Femur (tissue), 1 donor: ENCODE measurements at places on chromosomes 16 and 17.
A peak's percentile ranks its signal among the peaks of the same experiment; 100 is the strongest.

- DNase-seq = no peak
Measured at GRCh38 chr16:4213737-4214136, 28.1 kb downstream of the SRL start.

GRCh38 chr16:78816499-78817195 lies 717.2 kb downstream of the WWOX start:
- peak; percentile 71 for DNase-seq

DNA sequence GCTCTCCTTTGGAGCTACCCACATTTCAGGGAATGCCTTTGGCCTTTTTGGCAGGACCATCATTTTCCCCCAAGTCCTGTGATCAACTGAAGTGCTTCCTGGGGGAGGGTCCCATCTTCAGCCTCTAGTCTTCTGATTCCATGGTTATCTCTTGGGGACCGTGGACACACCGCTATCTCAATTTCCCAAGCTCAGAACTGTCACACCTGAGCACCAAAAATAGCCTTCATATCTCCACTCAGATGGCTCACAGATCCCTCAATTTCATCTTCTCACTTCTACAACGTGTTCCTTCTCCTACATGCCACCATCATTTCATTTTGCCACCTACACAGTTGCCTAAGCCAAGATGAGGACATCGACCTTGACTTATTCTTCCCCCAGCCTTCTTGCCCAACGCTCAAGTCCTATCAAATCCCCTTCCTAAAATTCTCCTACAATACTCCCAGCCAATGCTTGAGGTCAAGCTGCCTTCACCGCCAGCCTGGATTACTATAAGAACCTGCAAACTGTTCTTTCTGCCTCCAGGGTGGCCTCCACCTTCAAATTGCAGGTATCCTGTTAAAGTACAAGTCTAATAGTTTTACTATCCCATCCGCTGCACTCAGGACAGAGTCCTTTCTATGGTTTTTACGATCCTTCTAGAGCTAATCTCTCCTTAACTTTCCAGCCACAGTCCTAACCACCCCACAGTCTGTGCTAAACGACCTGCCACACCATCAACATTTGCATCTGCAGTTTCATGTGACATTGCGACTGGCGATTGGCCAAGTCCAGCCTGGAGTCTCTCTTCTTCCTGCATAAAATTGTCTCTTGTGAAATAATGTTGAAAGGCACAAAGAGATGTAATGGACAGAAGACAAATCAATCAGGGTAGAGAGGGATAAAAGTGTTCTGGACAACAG lies 6.2 kb downstream of the ATP6V0D1 start:
- no peak for DNase-seq

DNA sequence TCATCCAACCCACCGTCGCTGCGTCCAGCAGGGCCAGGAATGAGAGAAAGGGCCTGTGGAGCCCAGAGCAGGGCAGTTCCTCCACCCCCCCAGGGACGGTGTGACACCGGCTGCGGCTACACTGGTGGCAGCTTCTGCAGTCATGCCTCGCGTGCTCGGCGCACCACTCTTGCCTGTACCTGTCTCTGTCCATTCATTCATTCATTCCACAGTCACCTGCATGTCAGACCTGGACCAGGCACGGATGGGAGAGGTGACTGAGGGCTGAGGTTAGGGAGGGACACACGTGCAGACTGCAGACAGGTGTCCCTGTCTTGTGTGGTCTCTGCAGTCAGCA lies 27.3 kb downstream of the ENDOV start:
- no peak for DNase-seq

DNA sequence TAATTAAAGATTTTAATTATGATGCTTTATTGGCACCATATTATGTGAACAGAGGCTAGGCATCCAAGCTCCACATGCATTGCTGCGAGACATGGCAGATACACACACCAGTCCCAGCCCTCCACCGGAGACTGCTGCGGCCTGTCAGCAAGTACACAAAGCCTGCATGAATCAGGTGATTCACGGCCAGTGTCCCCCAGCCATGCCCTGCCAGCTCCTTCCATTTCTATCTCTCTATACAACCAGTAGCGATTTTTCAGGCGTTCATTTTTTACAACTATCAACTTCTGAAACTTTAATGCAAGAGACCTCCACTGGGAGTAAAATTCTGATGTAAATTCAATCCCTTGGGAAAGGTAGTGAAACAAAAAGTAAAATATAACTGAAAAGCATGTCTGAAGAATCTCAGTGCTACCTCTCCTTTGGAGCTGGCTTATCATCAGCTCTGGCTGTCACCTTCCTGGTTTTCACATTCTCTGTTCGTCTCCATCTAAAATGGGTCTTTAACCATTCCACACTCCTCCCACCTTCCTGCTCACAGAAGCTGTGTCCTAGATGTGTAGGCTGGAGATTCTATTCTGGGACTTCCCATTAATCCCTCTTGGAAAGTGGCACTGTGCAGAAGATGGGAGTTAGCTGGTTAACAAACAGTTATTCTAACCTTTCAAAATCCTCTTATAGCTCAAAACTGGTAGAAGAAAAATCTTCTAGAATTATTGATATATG lies 32.2 kb downstream of the HS3ST3A1 start:
- peak; percentile 38 for DNase-seq

DNA sequence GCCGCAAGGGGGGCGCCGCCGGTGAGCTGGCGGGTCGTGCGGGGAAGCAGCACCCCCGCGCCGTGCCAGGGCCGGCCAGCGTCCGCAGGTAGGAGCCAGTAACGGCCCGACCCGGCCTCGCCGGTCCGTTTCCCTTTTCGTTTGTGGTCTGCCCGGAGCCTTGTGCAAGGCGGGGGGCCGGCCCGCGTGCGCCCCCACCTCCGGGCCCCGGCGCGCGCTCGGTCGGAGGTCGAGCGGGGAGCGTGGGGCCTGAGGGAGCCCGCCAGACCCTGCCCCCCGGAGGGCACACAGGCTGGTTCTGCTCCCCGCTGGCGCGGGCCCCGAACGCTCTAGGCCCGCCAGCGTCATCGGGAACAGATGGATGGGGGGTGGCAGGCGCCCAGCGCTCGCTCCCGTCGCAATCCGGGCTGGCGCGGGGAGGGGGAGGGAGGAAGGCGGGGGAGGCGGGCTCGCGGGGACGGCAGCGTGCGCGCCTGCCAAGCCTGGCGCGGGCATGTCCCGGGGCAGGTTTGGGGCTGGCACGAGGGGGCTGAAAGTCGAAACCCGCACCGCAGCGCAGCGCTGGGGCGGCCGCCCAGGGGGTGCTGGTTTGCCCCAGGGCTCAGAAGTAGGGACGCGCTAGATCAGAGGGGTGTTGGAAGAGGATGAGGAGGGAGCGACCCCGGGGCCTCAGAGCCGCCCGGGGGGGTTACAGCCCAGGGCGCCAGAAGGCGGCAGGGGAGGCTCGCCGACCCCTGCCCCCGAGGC lies 1.5 kb upstream of the GSE1 start:
- DNase-seq = peak; percentile 88

GRCh38 chr17:80797741-80798594 lies 193.7 kb upstream of the CHMP6 start:
- DNase-seq = no peak
